Activated naive CD4-positive, alpha-beta T cell treated with Interleukin-2 at 50 U/mL for 16 hours (primary cell): ENCODE measurements at places on chromosomes 1 and 21.

DNA sequence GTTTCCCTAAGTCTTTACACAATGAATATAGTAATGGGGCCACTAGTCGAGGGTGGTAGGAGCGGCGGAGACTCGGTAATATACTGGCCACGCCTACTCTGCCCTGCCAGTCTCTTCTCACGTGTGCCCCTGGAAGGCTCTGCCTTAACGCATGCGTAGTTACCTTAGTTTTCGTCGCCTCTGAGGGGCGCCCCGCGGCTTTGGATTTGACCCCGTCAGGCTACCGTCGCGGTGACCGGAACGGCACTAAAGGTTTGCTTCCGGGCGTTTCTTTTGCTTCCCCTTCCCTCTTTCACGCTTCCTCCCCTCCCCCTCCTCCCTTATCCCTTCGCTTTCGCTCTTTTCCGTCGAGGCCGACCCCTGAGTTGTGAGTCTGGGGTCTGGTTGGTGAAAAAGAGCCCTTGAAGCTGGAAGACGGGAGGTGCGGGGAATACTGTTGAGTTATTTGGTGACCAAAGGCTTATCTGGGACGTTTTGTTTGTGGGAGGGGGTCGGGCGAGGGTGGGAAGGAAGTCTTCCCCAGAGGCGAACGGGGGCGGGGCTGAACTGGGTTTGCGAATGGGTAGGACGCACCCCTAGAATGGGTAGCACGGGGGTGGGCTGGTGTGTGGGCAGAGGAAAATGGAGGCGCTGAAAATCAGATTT, at the start of gene SETDB1:
Gene SETDB1, plus strand, starts transcription at position 267 of the 645 bp plus-strand sequence. CDS start 1,352 bp downstream, outside the sequence.
- peak; percentile 93 for DNase-seq

DNA sequence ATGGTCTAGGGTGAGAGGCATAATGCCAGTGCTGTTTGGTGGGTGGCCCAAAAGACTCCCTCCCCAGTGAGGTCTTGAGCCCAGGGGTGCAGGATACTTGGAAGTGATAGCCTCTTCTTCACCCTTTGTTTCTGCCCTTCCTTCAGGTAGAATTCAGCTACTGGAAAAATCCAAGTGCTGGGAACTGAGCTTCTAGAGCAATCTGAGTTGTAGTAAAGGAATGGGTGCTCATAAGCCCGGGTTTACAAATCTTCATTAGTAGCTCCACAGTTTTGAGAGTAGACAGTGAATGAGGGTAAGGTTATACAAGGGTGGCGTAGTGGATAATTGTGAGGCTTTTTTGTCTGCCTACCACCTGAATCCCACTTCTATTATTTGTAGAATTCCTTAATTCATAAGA, 29.2 kb upstream of the CD84 start:
- no peak for DNase-seq

DNA sequence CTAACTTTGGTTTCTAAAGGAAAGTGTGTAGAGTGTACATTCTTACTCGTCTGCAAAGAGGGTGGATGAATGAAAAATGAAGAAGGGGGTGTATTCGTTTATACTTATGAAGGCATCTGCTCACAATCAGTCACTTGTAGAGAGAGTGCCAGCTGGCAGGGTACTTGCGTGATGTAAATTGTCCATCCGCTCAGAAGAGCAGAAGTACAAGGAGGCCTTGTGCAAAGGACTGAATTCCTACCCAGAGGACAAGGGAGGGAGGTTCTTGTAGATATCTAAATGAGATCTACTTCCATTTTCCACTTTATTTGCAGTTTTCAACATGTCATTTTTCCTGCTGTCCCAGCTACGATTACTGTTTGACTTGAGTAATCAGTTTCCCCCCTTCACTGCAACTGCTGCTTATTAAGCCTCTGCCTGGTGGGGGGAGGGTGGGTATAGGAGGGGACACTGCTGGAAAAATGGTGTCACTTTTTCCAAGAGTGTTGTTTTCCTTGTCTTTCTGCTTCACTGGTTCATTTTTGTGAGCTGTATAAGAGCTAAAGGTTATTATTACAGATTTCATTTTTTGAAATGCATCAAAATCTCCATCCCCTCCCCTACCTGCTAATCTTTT, 67.3 kb downstream of the LAMC1 start:
- DNase-seq: no peak

GRCh38 chr1:10968411-10968826, 44.0 kb upstream of the TARDBP start:
- DNase-seq: no peak

- no peak for DNase-seq
These were observed 66.2 kb downstream of the PCNX2 start for GRCh38 chr1:233229288-233229687.

- DNase-seq: no peak
These were observed 37.8 kb downstream of the IER5 start for GRCh38 chr1:181126289-181126688.

DNA sequence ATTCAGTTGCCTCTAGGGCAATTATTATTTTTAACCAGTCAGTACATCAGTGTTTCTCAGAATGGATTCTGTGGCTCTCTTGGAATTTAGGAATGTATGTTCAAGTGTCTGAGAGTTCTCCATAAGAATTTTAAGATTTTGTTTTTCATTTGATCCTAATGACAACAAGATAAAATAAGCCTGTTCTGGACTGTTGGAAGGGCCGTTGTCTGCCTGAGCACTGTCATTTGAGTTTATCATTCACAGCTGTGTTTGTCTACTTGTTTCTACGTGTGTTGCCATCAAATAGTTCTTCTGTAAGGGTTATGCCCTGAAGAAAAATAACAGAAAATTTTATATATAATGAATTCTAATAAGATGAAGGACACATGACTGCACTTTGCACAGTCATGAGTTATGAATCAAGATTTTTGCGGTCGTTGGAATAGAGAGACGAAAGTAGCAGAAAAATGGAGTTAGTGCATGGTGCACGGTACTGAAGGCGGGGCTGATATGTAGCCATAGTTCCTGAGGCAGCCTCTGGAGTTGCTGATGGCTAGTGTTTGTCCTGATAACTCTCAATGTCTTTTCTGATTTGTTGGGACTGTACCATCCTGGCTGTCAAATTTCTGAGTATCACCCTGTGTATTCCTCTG, 92.5 kb downstream of the NOS1AP start:
- no peak for DNase-seq

GRCh38 chr1:183318433-183318832, 99.7 kb downstream of the NMNAT2 start:
- DNase-seq: no peak

DNA sequence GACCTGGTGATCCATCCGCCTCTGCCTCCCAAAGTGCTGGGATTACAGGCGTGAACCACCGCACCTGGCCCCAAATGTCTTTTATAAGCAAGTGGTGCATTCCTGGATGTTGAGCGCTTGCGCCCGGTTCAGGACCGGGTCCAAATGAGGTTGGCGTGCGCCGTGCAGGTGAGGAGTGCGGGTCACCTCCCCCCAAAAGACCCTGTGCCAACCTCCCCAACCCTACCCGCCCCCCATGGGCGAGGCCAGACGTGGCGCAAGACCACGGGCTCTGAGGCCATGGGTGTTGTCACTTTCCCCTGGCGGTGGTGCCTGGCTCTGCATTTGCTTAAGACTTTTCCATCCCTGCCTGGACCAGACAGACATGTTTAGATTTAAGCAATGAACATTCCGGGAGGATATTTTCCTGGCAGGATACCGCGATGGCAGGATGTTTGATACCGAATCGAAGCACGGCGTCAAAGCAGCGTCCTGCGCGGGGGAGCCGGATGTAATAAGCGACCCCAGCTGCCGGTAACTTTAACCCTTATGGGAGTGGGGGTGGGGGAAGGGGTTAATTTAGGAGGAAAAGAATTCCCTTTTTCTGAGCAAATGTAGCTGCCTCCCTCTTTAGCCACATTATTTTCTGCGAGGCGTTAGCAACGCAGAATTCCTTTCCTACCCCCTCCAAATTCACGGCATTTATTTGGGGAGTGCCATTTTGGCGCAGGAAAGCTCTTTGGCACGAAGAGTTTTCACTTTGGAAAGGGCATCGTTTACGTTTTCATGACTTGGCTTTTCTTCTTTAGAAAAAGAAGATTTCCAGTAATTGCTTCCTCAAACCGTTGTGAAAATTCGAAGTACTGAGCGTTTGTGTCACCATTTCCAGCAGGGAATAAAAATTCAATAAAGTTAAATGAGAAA, 27.8 kb upstream of the RNF187 start:
- DNase-seq: peak; percentile 64

GRCh38 chr1:162756523-162756922, 34.0 kb upstream of the HSD17B7 start:
- DNase-seq: no peak

GRCh38 chr1:185408700-185409270, 91.7 kb upstream of the IVNS1ABP start:
- DNase-seq: no peak

GRCh38 chr1:33455539-33456501, 16.6 kb upstream of the ZSCAN20 start:
- DNase-seq: peak; percentile 22

- peak; percentile 40 for DNase-seq
These were observed 73.5 kb downstream of the BACH1 start for GRCh38 chr21:29372063-29372802.

DNA sequence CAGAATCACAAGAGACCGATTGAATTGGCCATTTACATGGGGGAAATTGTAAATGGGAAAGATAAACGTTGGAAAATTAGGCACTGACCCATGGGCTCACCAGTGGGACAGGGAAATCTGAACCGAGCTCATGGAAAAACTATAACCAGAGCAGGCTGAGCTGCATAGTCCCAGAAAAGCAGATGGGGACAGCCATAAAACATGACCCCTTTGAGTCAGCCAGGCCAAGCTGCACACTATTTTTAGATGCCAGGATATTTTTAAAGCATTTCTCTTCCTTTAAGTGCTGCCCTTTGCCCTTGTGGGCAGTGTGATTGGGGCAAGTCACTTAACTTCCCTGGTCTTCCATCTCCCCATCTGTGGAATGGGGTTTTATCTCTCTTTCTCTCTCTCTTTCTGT, 184.1 kb downstream of the FOXD2 start:
- no peak for DNase-seq

DNA sequence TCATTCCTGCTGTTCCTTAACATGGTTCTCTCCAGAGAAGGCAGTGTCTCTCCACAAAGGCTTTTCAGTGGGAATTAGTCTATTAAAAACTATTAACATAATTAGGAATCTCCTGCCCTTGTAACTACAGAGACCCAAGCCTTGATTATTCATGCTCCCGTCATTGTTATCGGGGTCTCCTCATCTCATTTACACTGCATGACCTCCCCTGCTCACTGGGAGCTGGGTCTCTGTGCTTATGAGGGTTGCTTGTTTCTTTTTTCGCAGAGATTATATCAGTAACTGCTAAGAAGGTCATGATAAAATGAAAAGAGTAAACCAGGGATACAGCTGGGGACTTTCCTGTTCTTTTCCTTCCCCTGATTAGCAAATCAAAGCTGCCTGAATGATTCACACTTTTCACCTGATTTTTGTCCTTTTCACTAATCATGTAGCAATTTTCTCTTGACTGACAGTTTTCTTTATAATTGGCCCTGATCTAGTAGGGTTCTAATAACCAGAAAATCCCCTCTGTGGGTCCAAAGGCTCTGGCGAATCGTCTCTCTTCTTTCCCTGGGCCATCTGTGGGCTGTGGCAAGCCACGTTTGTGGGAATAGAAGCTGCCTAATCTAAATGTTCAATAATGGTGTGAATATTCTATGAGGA, 116.5 kb upstream of the BARHL2 start:
- DNase-seq: no peak

DNA sequence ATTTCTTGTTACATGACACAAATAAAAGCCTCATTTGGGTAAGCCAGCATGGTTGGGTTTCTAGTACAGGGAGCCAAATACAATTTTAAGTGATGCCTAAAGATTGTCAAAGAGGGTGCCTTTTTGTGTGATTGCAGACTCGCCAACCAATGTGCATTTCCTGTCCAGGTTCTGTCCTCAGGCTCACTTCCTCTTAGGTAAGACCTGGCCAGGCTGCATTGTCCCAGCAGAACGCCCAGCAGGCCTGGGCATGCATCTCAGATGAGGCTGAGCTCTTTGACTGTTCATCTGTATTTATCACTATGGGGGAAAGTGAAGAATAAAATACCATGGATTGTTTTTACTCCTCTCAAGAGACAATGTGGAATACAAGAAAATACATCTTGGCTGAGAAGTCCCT, 49.7 kb downstream of the KCNC4 start:
- no peak for DNase-seq

GRCh38 chr1:15622712-15623373, 5.6 kb downstream of the DDI2 start:
- DNase-seq: no peak

DNA sequence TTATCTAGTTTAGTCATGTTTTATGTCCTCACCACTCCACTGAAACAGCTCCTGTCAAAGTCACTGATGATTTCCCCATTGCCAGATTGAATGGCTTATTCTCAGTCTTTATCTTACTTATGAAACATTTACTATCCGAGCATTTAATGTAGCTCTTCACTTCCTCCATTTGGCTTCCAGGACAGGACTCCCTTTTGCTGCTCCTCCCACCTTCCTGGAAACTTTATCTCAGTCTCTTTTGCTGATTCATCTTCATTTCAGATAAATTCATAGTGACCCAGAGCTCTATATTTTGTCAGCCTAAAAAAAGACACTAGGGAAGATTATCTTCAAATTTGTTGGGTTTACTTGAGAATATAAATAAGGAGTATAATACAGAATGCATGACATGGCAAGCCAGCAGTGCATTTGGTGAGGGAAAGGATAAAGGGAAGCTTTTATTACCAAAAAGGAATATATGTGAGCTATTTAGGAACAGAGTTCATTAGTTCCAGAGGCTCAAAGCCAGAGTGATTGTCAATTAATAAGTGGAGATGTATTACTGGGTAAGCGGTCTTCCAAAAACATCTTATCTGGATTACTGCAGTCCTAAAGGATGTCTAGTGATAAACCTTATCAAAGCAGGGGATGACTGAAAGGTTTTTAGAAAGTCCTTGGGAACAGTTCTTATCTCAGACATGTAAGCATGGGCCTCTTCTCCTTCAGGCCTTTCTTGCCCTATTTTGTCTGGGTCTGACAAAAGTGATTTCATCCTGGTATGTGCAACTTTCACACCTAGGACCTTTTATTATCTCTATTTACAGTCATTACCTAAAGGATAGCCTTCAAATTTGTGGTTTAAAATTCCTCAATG, 25.6 kb downstream of the IL23R start:
- DNase-seq: no peak

DNA sequence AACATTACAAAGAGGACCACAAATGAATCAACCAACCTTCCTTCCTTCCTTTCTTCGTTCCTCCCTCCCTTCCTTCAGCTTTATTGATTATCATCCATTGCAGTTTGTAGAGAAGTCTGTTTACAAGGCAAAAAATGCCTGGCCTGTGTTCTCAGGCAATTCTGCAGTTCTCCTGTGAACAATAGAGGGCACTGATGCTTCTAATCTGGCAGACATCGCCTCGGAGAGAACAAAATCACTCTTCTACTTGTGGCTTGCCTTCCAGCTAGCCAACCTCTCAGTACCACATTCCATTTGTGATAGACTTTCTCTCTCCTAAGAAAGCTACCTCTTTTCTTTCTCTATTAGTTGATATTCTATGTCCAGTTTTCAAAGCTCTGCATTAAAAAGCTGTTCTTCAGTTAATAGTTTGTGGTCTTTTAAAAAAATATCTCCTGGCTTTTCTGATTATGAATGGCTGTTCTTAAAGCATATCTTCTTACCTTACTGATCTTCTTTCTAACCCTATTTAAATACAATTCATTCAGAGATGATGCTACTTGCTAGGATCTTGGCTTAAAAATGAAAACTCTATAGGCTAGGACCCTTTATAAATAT, 26.9 kb upstream of the ESRRG start:
- no peak for DNase-seq
